ENCODE measurements at places on chromosomes 16 and 17.

DNA sequence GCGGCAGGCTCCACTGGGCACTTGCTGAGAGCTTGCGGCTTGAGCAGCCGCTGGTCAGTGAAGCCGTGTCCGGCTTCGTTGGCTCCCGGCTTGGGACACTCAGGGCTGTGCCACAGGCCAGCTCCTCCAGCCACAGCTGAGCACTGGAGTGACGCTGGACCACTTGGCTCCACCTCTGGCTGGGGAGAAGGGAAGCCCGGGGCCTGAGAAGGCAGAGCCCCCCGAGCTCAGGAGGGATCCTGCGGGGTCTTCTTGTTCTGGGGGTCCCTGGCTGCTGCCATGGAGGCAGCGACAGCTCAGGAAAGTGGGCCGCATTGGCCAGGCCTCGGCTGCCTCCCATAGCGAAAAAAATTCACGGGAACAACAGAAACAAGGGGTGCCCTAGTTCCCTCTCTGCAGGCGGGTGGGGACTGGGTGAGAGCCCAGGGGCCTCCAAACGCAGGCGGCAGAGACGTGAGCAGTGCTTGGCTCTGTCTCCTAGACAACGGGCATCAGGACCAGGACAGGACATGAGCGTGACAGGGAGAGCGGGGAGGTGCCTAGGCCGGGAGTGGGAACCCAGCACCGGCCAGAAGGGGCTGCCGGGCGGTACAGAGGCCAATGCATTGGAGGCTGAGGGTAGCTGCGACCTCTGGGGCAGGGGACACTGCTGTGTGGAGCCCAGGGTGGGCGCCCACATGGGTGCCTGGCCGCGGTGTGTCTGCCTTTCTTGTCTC, 37.7 kb downstream of the SLC7A5 start:
- DNase-seq: no peak

GRCh38 chr16:67013233-67013822, 15.6 kb upstream of the CBFB start:
- DNase-seq: no peak

GRCh38 chr16:70481929-70482536, 27.6 kb downstream of the FCSK start:
- DNase-seq: no peak

GRCh38 chr16:7344830-7345780, 12.5 kb downstream of the RBFOX1 start:
- DNase-seq: no peak

- DNase-seq: no peak
Measured at GRCh38 chr17:7263801-7264078, 1.5 kb upstream of the CLDN7 start.

- no peak for DNase-seq
Measured at GRCh38 chr16:77758046-77758445, 30.3 kb upstream of the VAT1L start.

- DNase-seq: no peak
Measured at GRCh38 chr17:34996422-34997285, 16.3 kb downstream of the LIG3 start.

DNA sequence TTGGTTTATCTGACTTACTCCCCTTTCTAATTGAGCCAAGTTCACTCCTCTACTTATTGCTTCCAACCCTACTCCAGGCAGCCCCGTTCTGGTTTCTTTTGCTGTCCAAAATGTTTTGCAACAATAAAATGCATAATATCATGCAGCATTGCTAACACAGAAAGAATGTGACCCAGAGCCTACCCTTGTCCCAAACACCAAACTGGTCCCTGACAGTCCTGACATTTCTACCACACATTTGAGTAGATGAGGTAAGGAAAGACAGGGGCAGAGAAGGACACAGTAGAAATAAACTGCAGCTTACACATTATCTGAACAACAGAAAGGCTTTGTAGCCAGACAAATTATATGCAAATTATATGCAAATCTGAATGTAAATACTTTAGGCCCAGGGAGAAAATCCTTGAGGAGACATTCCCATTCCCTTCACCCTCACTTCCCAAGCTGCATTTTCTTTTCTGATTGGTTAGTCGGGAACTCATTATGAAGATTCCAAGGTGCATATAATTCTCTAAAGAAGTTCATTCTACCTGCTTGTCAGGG, 31.6 kb downstream of the SOX9 start:
- no peak for DNase-seq

- peak; percentile 62 for DNase-seq
Measured at GRCh38 chr16:4309833-4310266, 6.0 kb upstream of the GLIS2 start.

Data from SW480 (cell line).